ENCODE measurements at places on chromosomes 3 and 15.

- DNase-seq = no peak
Measured at GRCh38 chr3:152452318-152452717, 183.6 kb downstream of the MBNL1 start.

DNA sequence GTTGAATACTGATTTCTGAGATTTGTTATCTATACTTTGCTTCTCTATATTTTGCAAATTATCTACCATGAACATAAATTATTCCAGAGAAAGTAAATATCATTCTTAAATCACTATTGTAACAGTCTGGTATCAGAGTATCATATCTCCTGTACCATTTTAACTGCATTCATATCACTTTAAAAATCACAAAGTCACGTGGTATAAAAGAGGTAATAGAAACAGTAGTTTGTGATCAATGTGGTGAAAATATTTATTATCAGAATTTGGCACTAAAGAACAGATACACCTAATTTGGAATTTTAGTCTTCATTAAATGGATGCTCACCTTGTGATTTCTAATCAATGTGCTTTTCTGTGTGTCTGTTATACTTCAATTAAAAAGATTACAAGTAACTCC lies 47.8 kb downstream of the P3H2 start:
- DNase-seq = no peak

GRCh38 chr15:49619226-49619625 lies 1.4 kb downstream of the FAM227B start:
- DNase-seq = no peak

- no peak for DNase-seq
Measured at GRCh38 chr3:3117651-3118050, 7.5 kb upstream of the IL5RA start.

GRCh38 chr15:73881579-73882320 lies 8.4 kb downstream of the TBC1D21 start:
- DNase-seq = peak; percentile 44
